Activated CD4-positive, CD25-positive, alpha-beta regulatory T cell treated with anti-CD3 and anti-CD28 coated beads, Interleukin-2, amount 50 U/mL, for 24 hours (primary cell): ENCODE measurements at places on chromosomes 1 and 21.

- ATAC-seq, result no peak
These were observed 376.5 kb downstream of the ADGRL2 start for GRCh38 chr1:82177192-82177591.

DNA sequence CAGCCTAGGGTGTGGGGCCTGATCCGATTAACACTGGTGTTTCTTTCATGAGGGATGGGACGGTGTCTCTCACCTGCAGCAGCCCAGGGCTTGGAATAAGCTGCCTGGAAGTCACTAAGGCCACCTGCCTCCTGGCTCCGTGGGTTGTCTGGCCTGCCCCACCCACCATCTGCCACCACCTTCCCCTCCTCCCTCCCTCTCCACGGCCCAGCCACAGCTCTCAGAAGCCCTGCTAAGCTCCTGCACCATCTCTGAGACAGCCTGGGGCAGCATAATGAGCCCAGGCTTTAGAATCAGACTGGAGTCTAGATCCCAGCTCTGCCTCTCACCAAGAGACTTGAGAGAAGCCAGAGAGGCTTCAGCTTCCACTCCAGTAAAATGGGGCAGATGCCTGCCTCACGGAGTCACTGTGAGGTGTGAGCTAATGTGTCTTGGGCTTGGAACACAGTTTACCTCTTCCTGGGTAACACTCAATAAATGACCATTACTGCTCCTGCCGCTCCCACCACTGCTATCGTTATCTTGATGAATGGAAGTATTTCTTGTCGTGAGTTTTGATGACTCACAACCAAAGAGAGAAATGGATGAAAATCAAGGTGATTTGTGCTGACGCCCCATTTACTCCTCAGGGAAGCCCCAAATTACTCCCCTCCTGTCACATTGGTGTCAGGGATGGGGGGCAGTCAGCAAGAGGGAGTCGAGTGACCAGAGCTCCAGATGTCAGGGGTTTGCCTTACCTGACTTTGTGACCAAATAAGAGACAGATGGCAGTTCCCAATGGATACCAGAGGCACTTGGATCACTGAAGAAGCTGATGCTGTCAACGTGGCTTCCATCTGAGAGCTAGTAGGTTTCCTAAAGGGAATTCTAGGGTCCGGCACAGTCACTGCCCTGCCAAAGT is 23.5 kb upstream of the C1QA start:
- no peak for ATAC-seq

DNA sequence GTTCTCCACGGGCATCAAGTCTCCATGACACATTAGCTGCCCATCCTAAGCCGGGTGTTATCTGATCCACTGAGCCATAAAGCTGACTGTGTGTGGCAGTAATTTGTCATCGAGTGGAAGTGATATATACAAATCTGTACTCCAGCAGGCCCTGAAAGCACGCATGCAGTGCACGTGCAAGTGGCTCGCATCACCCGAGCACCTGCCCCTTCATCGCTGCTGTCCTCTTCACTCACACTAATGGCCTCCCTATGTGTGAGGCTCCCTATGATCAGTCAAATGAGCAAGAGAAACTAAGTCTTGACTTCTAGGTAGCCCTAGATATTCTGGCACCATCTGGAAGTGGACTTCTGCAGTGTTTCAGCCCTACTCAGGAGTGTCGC is 248.6 kb downstream of the MATN1 start:
- ATAC-seq, result no peak

DNA sequence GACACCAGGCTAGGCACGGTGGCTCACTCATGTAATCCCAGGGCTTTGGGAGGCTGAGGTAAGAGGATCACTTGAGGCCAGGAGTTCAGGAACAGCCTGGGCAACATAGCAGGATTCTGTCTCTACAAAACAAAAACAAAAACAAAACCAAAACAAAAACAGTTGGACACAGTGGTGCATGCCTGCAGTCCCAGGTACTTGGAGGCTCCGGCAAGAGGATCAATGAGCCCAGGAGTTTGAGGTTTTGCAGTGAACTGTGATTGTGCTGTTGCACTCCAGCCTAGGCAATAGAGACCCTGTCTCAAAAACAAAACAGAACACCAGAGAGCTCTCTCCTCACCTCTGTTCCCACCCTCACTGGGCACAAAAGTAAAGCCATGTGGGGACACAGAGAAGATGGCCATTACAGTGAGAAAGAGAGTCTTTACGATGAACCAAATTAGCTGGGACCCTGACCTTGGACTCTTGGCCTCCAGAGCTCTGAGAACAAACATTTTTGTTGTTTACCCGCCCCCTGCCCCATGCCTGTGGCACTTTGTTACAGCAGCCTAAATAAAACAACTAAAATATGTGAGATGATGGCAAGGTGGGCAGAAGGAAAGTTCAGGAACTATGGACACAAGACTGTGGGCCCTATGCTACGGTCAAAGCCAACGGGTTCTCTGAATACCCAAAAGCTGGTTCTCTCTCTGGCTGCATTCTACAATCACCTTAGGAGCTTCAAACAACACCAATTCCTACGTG is 9.8 kb downstream of the NADK start:
- ATAC-seq, result no peak

- ATAC-seq, result no peak
These were observed 17.7 kb upstream of the AGPAT3 start for GRCh38 chr21:43847301-43847700.

DNA sequence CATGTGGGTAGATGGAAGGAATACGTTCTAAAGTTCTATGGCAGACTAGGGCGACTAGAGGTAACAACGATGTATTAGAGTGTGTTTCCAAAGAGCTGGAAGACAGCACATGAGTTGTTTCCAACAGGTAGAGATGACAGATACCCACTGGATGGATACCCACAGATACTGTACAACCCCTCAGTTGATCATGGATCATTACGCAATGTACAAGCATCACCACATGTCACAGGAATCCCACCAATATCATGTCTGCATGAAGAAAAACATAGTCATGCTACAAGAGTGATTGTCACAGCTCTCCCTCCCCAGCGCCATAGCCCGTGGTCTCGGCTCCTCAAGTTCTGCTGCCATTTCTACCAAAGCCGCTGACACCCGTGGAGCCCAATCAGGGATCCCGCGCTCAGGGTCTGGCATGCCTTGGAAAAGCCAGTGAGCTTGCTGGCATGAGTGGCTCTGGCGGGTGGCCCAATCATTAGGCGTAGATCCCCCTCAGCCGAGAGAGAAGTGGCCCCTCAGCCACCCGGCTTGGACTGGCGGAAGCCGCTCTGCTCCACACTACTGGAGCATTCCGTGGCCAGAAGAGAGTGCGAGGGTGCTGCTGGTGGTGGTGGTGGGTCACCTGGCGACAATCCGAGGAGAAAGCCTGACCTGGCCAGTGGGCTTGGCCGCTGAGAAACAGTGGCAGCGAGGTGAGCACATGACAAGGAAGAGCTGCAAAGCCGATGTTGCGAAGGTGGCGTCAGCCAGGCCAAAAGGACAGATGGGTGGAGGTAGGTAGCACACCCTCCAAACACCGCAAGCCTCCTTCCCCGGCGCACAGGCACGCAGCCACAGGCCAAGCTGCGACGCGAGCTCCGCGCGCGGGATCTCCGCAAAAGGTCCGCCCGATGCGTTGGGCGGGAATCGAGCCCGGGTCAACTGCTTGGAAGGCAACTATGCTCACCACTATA is 65.7 kb upstream of the FCGR2A start:
- ATAC-seq, result no peak

DNA sequence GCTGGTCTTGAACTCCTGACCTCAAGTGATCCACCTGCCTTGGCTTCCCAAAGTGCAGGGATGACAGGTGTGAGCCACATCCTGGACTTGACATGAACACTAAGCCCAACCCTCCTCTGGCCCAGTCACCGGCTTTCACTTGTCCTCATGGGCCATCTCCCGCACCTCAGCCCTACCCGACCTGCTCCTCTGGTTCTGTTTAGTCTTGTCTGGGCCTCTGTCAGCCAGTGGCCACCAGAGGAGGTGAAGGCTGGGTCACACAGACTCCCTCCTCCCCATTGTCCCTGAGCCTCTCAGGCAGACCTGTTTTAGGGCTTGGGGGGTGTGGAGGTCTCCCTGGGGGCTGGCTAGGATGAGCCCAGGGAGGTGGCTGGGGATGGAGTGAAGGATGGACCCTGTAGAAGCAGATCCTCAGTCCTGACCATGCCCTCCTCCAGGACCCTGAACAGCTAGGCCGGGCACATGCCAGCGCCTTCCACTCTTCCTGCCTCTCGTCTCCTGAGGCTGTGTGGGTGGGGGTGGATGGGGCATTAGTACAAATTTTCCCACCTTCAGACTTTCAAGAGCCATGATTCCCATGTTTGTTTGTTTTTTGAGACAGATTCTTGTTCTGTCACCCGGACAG is 26.1 kb upstream of the UMODL1 start:
- no peak for ATAC-seq

- no peak for ATAC-seq
These were observed 39.9 kb downstream of the ATF3 start for GRCh38 chr1:212648431-212648830.

- ATAC-seq, result no peak
These were observed 151.3 kb downstream of the ETS2 start for GRCh38 chr21:38956856-38957571.

DNA sequence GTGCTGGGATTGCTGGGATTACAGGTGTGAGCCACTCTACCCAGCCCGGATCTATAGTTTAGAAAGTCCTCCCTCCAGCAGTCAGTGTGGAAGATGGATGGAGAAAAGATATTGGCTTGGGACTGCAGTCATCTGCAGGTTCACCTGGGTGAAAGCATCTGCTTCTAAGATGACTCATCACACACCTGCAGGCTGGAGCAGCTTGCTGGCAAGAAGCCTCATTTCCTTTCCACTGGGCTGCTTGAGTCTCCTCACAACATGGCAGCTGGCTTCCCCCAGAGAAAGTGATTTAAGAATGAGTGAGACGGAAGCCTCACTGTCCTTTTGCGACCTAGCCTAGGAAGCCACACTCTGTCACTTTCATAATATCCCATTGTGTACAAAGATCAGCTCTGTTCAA is 50.0 kb downstream of the FOXO6 start:
- no peak for ATAC-seq
